Activated CD4-positive, alpha-beta T cell treated with anti-CD3 and anti-CD28 coated beads for 24 hours (primary cell): ENCODE measurements at places on chromosomes 3 and 15.

- DNase-seq, result no peak
Measured at GRCh38 chr15:68852461-68852860, 31.8 kb upstream of the ANP32A start.

- no peak for DNase-seq
Measured at GRCh38 chr15:82554351-82554750, 14.1 kb upstream of the RPS17 start.

GRCh38 chr3:169659096-169659819, 4.3 kb downstream of the MECOM start:
- no peak for DNase-seq

GRCh38 chr15:31403606-31404005, 77.0 kb downstream of the KLF13 start:
- no peak for DNase-seq

GRCh38 chr15:27563765-27564370, 535.2 kb downstream of the OCA2 start:
- DNase-seq, result no peak

- DNase-seq, result no peak
Measured at GRCh38 chr15:60001610-60002527, 2.2 kb upstream of the FOXB1 start.

- DNase-seq, result no peak
Measured at GRCh38 chr15:71811036-71811736, 832 bp downstream of the NR2E3 start.

GRCh38 chr3:115691964-115692363, 68.7 kb downstream of the GAP43 start:
- DNase-seq, result no peak

GRCh38 chr3:72418244-72418643, 430.0 kb downstream of the SHQ1 start:
- no peak for DNase-seq

- no peak for DNase-seq
Measured at GRCh38 chr3:10444511-10444910, 60.9 kb downstream of the ATP2B2 start.
